ENCODE measurements at places on chromosomes 12 and 14.
A peak's percentile ranks its signal among the peaks of the same experiment; 100 is the strongest.

GRCh38 chr12:81570234-81570633 lies 188.9 kb downstream of the PPFIA2 start:
- DNase-seq = no peak

- DNase-seq = peak; percentile 27
Measured at GRCh38 chr12:124296295-124296915, 1.5 kb downstream of the RFLNA start.

- DNase-seq = no peak
Measured at GRCh38 chr12:15636060-15636890, 152.9 kb downstream of the EPS8 start.

- no peak for DNase-seq
Measured at GRCh38 chr12:16611146-16611545, 5.2 kb upstream of the LMO3 start.

- no peak for DNase-seq
Measured at GRCh38 chr14:96050482-96050881, 11.3 kb downstream of the C14orf132 start.

Measured in ELF-1 (cell line).